ENCODE measurements at places on chromosomes 7 and 10.

DNA sequence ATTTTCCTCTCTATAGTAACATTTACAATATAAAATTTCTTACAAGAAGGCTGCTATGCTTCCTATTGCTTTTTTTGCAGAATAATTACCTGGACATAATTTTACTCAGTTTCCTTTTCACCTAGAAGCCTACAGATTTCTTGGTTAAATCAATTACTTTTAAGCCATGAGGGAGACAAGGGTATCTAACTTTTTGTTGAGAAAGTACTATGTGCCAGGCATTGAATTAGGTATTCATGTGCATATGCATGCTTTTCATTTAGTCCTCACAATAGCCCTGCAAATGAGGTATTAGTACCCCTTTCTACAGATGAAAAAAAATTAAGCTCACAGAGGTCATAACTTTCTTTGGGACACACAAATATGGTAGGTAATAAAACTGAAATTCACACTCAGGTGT is 16.4 kb downstream of the PCGF6 start:
- no peak for DNase-seq

DNA sequence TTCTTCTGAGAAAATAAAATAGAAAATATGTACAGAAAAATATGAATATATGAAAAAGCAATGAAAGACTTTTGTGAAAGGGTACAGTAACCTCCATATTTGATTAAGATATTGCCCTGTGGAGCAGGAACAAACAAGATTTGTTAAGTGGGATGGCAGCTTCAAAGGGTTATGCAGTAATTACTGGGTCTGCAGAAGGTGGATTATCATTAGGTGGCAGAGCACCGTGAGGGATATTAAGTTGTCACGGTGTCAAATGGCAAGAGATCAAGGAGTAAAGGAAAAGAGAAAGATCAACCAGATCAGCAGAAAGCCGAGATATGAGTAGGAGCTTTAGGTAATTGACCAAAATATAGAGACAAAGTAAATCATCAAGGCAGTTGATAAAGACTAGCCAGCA is 44.1 kb downstream of the DGKB start:
- no peak for DNase-seq

DNA sequence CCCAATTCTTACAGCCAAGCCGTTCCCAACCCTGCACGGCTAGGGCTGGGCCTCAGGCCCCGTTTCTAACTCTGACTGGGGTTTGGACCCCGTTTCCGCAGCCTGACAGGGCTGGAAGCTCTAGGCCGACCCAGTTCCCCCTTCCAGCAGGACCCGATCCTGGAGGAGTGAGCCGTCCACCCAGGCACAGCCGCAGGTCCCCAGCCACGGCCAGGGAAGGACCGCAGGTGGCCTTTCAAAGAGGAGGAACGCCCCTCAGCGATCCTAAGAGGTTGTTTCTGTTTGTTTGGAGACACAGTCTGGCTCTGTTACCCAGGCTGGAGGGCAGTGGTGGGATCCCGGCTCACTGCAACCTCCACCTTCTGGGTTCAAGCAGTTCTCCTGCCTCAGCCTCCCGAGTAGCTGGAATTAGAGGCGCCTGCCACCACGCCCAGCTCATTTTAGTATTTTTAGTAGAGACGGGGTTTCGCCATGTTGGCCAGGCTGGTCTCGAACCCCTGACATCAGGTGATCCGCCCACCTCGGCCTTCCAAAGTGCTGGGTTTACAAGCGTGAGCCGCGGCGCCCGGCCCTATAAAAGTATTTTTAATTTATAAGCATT is 778 bp upstream of the GET4 start:
- no peak for DNase-seq

- no peak for DNase-seq
These were observed 67.1 kb downstream of the NRF1 start for GRCh38 chr7:129678606-129679005.

- no peak for DNase-seq
These were observed 40.8 kb downstream of the MYL10 start for GRCh38 chr7:101588131-101588935.

GRCh38 chr7:471191-471865 is 48.3 kb downstream of the PDGFA start:
- DNase-seq = no peak
